Colonic mucosa (tissue), 4 donors: ENCODE measurements at places on chromosomes 13 and 19. TPM values are rescaled to one million over a fixed set of nuclear protein-coding genes. Genes with fewer than 3 reads are reported as not detected.
A peak's percentile ranks its signal among the peaks of the same experiment; 100 is the strongest.

DNA sequence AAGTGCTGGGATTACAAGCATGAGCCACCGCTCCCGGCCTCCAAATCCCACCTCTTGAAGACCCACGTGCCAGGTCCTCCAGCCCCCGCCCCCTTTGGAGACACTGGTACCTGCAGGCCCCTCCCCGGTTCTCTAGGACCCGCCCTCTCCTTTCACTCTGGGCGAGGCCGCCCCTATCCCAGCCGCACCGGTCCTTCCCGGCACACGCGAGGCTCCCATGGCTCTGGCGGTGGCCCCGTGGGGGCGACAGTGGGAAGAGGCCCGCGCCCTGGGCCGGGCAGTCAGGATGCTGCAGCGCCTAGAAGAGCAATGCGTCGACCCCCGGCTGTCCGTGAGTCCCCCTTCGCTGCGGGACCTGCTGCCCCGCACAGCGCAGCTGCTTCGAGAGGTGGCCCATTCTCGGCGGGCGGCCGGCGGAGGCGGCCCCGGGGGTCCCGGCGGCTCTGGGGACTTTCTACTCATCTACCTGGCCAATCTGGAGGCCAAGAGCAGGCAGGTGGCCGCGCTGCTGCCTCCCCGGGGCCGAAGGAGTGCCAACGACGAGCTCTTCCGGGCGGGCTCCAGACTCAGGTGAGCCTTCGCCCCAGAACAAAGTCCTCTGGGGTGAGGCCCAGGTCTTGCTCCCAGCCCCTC, at the start of gene CBLC:
TSS of gene CBLC (plus strand) at position 176 of the 633 bp plus-strand sequence. CDS start at position 218, 42 bp downstream.
- H3K36me3 ChIP-seq, result no peaks in the 10 kb centered on the region
- peak within 1 kb of the TSS; percentile 80 for H3K27ac ChIP-seq
- peaks cover 5% of the 10 kb centered on the region for H3K4me1 ChIP-seq
- H3K27me3 ChIP-seq, result no peaks in the 10 kb centered on the region

DNA sequence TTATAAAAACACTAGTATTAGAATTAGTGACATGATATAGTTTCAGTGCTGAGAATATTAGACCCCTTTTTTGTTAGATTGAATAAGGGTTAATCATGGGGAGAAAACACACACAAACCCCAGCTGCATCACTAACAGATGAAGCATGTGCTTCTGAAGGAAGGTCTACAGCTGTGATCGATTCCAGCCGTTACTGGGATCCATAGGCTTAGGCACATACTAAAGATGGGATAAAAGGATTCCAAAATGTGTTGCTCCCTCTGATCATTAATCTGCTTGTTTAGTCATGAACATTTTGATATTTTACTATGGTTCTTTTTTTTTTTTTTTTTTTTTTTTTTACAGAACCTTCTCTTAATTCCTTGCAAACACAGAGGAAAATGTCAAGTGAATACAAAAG, 1591.3 kb downstream of the EFNB2 start:
- no peaks in the 10 kb centered on the region for H3K27me3 ChIP-seq
- no peaks in the 10 kb centered on the region for H3K4me1 ChIP-seq
- H3K36me3 ChIP-seq, result no peaks in the 10 kb centered on the region
- no peak for DNase-seq
- no peak overlapping the region for H3K4me3 ChIP-seq

LGI4 gene
- 10.2 TPM for total RNA-seq

DNA sequence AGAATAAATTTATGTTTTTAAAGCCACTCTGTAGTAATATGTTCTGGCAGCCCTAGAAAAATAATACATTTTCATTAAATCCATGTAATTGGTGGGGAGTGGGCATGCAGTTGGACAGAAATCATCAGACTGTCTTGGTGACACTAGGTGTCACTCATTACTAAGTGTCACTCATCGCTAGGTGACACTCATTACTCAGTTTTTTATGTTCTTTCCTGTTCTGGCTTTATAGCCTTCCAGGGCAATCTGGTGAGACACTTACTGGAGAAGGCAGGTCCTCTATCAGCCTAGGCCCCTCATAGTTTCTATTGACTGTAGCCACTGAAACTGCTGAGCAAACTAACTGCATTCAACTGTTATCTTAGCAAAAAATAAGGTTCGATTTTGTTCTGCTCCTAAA, 542.1 kb downstream of the SLITRK1 start:
- DNase-seq, result no peak
- no peak overlapping the region for H3K27ac ChIP-seq
- H3K36me3 ChIP-seq, result no peaks in the 10 kb centered on the region

GRCh38 chr19:708154-709143, at the start of gene PALM:
Gene PALM (plus strand): TSS chr19:708935. CDS start chr19:709147, 212 bp downstream.
- DNase-seq, result no peak
- peaks cover 12% of the 10 kb centered on the region for H3K27me3 ChIP-seq
- no peaks in the 10 kb centered on the region for H3K36me3 ChIP-seq
- no peaks in the 10 kb centered on the region for H3K4me1 ChIP-seq

DNA sequence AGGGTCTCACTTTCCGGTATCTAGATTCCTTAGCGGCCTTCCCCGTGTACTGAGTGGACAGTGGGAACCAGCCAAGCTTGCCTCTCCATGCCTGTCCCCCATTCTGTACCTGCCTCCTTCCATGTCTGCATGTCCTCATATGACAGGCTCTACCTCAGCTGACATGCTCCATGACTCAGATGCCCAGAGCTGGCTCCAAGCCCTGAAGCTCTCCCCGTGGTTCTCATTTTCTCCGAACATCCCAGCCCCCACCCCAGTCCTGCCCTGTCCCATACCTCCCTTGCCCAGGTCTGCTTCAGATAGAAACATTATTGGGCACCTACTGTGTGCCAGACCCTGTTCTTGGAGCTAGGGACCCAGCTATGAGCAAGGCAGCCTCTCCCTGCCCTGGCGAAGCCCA, 17.1 kb upstream of the SHFL start:
- H3K4me3 ChIP-seq, result no peak overlapping the region
- H3K4me1 ChIP-seq, result no peaks in the 10 kb centered on the region
- no peak overlapping the region for H3K27ac ChIP-seq
- no peaks in the 10 kb centered on the region for H3K36me3 ChIP-seq

DNA sequence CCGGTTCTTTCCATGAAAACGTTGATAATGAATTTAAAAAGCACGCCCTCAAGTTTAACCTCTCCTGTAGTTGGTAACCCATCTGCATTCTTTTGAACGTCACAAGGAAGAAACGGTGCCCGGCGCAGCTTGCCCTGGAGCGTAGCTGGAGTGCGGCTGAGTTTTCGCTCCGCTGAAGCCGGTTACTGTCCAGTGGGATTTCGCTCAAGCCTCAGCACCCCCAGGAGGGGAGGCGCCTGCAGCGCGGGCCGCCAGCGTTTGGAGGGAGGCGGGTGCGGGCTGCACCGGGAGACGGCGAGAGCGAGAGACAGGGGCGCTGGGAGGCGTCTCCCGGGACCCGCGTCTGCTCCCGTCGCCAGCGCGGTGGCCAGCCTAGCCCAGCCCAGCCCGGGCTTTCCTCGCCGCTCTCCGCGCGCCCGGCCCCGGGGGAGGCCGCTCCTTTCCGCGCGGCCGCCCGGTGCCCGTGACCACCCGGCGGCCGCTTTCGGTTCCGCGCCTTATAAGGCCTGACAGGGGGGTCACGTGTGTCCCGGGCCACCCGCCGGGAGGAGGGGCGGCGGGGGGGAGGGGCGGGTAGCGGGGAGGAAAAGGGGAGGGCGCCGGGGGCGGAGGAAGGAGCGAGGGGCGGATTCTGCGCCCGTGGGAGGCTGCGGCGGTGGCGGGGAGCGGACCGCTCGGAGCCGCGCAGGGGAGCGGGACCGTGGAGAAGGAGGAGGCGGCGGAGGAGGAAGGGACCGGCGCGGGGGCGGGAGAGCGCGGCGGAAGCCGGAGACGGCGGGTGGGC, 8.3 kb upstream of the DGKH start:
- no peaks in the 10 kb centered on the region for H3K36me3 ChIP-seq
- no peaks in the 10 kb centered on the region for H3K27me3 ChIP-seq
- H3K27ac ChIP-seq, result peak overlapping the region; percentile 96
- H3K4me1 ChIP-seq, result no peaks in the 10 kb centered on the region
- peak overlapping the region; percentile 92 for H3K4me3 ChIP-seq

DNA sequence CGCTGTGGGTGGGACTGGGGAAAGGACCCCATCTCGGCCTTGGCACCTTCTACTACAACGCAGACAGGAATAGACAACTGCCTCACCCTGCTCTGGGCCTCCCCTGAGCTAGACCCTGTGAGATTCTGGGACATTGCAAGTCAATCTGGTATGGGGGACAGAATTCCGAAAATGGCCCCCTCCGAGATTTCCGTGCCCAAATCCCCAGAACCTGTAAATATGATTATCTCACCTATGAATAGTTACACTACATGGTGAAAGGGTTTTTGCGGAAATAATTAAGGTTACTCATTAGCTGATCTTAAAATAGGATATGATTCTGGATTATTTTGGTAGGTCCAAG, 618 bp upstream of the ZBTB45 start:
- peaks cover 6% of the 10 kb centered on the region for H3K36me3 ChIP-seq
- DNase-seq, result no peak
- peak overlapping the region; percentile 96 for H3K27ac ChIP-seq
- peak overlapping the region; percentile 74 for H3K4me3 ChIP-seq

MBD3L2 gene
- total RNA-seq, result not detected

C13orf42 gene
- total RNA-seq, result not detected

DNA sequence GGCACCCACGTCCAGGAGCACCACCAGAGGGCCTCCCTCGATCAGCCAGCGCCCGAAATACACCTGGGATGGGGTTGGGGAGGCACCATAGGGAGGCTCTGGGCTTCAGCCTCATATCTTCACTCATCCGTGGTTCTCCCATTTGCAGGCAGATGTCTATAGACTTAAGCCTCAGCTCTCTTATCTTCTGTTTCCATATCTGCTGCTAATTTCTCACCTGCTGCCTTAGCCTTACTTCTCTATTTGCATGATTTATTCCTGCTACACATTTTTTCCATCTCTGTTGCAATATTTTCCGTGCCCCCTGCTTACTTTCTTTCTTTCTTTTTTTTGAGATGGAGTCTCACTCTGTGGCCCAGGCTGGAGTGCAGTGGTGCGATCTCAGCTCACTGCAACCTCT, 5.8 kb downstream of the GYS1 start:
- no peaks in the 10 kb centered on the region for H3K36me3 ChIP-seq
- no peaks in the 10 kb centered on the region for H3K27me3 ChIP-seq
- no peak overlapping the region for H3K27ac ChIP-seq
- no peak for DNase-seq

DNA sequence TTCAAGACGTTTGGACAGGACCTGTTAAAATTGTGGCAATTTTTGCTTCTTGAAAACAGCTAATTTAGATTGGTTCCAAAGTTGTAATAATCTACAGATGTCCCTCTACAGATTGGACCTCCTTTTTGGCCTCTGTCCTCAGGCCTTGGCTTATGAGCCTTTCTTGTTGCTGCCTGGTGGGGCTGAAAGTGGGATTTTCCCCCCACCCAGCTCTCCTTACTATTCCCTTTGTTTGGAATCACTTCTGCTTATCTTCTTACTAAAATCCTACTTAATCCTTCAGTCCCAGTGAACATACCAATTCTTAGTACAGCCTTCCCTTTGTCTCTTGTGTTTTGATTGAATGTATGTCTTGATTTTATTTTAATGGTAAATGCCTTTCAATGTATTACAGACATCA, 63.5 kb upstream of the TEX29 start:
- no peaks in the 10 kb centered on the region for H3K4me1 ChIP-seq
- no peak overlapping the region for H3K27ac ChIP-seq
- H3K36me3 ChIP-seq, result peaks cover 6% of the 10 kb centered on the region
- H3K27me3 ChIP-seq, result no peaks in the 10 kb centered on the region
- H3K4me3 ChIP-seq, result no peak overlapping the region

TPTE2 gene
- 0.15 TPM for total RNA-seq

RNF126 gene
- 74.7 TPM for total RNA-seq

ZNF763 gene
- total RNA-seq, result 2.5 TPM

KIR2DL3 gene
- total RNA-seq, result not detected

GRCh38 chr13:74443631-74444030, 309.4 kb upstream of the KLF12 start:
- H3K4me3 ChIP-seq, result no peak overlapping the region
- no peaks in the 10 kb centered on the region for H3K36me3 ChIP-seq
- H3K27ac ChIP-seq, result no peak overlapping the region
- DNase-seq, result no peak
- H3K27me3 ChIP-seq, result no peaks in the 10 kb centered on the region
- H3K4me1 ChIP-seq, result no peaks in the 10 kb centered on the region

IL11 gene
- total RNA-seq, result not detected

GRCh38 chr19:48379058-48379457, 12.3 kb downstream of the KDELR1 start:
- H3K4me3 ChIP-seq, result no peak overlapping the region
- no peak overlapping the region for H3K27ac ChIP-seq
- no peaks in the 10 kb centered on the region for H3K4me1 ChIP-seq
- peak; percentile 26 for DNase-seq
- peaks cover 5% of the 10 kb centered on the region for H3K36me3 ChIP-seq

DNA sequence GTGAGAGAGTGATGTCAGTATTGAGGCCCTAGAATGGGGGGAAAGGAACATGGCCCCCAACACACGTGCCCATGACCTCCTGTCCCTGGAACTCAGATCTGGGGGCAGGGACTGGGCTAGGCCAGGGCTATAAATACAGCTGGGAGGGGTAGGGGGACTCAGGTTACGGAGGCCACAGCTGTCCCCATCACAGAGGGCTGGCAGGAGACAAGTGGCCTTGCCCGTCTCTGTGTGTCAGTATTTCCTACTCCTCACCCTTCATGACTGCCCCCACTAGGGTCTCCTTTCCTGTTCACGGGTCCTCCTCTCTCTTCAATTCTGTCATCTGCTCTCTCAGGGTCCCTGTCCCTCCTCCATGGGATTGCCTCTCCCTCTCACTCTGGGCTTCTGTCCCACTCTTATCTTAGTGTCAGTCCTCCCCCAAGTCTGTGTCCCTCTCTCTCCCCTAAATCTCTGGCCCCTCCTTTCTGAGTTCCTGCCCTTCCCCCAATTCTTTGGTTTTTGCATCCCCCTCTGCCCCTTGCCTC, 687 bp upstream of the HRC start:
- no peak for DNase-seq
- H3K4me1 ChIP-seq, result peaks cover 2% of the 10 kb centered on the region
- H3K27ac ChIP-seq, result no peak overlapping the region
- H3K27me3 ChIP-seq, result no peaks in the 10 kb centered on the region
- no peak overlapping the region for H3K4me3 ChIP-seq

CYP4F2 gene
- 3.9 TPM for total RNA-seq

MEIS3 gene
- 2.6 TPM for total RNA-seq

GRCh38 chr13:31773538-31773937, 34.2 kb downstream of the RXFP2 start:
- DNase-seq, result no peak
- H3K27ac ChIP-seq, result no peak overlapping the region

- H3K36me3 ChIP-seq, result no peaks in the 10 kb centered on the region
- no peak for DNase-seq
- no peak overlapping the region for H3K4me3 ChIP-seq
- H3K27ac ChIP-seq, result no peak overlapping the region
- peaks cover 94% of the 10 kb centered on the region for H3K27me3 ChIP-seq
Measured at GRCh38 chr13:99973163-99973807, 1.7 kb upstream of the ZIC5 start.

- H3K4me1 ChIP-seq, result no peaks in the 10 kb centered on the region
- no peak overlapping the region for H3K27ac ChIP-seq
- H3K27me3 ChIP-seq, result no peaks in the 10 kb centered on the region
- DNase-seq, result no peak
- H3K36me3 ChIP-seq, result no peaks in the 10 kb centered on the region
Measured at GRCh38 chr13:94212196-94212595, 267.3 kb downstream of the DCT start.

GRCh38 chr19:56261145-56261544, 11.4 kb upstream of the EDDM13 start:
- no peaks in the 10 kb centered on the region for H3K4me1 ChIP-seq
- H3K27me3 ChIP-seq, result no peaks in the 10 kb centered on the region
- no peak overlapping the region for H3K27ac ChIP-seq
- H3K4me3 ChIP-seq, result no peak overlapping the region
- no peak for DNase-seq

GRCh38 chr19:46722421-46723022, 5.6 kb upstream of the PRKD2 start:
- H3K27me3 ChIP-seq, result no peaks in the 10 kb centered on the region
- H3K4me1 ChIP-seq, result peaks cover 4% of the 10 kb centered on the region
- peaks cover 34% of the 10 kb centered on the region for H3K36me3 ChIP-seq
- no peak overlapping the region for H3K4me3 ChIP-seq
